HT-29 (cell line): ENCODE measurements at places on chromosomes 2 and 18.
A peak's percentile ranks its signal among the peaks of the same experiment; 100 is the strongest.

- no peak for DNase-seq
Observed at GRCh38 chr2:21820271-21820670, 696.5 kb downstream of the TDRD15 start.

DNA sequence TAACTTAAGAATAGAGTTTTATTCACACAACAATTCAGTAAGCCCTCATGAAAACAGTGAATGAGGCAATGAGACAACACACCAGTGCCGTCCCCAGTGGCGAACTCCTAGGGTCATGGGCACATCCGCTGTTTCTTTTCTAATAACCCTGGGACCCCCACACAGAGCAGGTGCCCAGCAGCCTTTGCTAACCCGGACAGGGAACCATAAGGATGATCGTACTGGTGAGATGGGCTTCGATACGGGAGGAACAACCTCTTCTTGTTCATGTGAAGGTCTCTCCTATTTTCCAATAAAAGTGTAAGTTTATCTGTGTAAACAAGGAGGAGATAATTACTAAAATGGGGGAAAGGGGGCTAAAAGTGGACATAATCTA, 97.4 kb upstream of the MGAT4A start:
- no peak for DNase-seq

DNA sequence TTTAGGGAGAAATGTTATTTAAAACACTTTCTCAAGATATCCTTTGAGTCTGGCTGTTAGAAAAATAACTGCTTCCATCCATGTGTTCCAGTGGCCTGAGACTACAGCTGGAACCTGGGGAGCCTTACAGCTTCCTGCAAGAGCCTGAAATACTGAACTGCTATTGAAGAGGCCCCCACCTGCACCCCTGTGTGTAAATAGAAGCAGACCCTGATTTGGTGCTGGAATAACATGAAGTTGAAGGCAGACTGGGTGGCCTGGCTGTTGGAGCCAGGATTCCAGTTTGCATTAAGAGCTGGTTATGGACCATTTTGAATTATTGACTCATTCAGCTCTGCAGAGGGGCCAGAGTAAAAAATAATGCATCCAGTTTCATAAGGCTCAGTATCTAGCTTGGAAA, 61.9 kb downstream of the DIS3L2 start:
- DNase-seq: no peak

DNA sequence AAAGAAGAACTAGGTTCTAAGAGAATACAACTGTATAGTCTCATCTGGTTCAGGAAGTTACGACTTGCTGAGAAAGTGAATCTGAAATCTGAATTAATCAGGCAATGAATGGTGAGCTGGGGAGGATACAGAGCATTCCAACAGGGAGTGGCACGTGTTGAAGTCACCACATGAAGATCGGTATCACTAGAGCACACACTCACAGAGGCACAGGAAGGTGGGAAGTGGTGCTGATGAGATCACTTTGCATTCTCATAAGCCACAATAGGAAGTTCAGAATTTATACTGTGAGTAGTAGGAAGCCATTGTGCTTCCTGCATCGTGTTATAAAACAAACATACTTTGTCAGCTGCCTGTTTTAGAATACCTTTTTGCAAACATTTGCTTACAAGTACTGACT, 615.0 kb upstream of the DDX18 start:
- no peak for DNase-seq

DNA sequence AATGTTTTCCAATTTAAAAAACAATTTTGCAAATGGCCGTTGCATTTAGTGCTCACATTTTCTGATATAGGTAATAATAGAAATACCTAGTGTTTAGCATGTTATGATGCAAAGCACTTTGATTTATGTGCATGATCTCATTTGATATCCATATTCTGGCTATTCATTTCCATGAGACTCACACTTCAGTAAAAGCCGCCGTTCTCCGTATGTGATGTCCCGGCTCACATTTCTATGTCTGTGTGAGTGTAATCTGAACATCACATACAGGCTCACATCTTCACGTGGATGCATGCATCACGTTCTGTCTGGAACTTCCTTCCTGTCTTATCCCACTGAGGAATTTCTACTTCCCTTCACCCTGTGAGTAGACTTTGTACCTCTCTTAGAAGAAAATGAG, 45.8 kb downstream of the DCDC2C start:
- DNase-seq: no peak

- no peak for DNase-seq
Observed at GRCh38 chr2:118678985-118679384, 168.5 kb downstream of the EN1 start.

- no peak for DNase-seq
Observed at GRCh38 chr2:18423636-18424035, 136.8 kb downstream of the RDH14 start.

- no peak for DNase-seq
Observed at GRCh38 chr2:69180227-69180626, 167.2 kb downstream of the ANTXR1 start.

- no peak for DNase-seq
Observed at GRCh38 chr2:223087466-223087865, 35.5 kb downstream of the KCNE4 start.

DNA sequence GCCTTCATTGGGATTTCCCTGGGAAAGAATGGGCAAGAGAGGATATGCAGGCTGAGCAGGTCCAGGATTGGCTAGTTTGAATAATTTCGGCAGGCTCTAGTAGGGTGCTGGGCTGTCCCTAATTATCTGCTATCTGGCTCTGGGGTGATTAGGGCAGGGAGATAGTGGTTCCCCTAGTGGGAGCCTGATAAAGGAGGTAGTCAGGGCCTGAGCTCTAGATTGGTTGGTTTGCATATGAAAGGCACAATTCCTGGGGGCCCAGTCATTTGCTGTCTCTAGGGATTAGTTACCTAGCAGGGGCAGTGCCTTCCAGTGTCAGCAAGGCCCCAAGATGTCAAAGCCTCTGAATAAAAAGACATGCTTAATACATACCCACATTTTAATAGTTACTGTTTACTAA, 690.1 kb upstream of the KLHL29 start:
- no peak for DNase-seq

GRCh38 chr2:157024129-157024528, 233.4 kb upstream of the GALNT5 start:
- DNase-seq: no peak

GRCh38 chr2:177868806-177869205, 203.8 kb downstream of the PDE11A start:
- no peak for DNase-seq

DNA sequence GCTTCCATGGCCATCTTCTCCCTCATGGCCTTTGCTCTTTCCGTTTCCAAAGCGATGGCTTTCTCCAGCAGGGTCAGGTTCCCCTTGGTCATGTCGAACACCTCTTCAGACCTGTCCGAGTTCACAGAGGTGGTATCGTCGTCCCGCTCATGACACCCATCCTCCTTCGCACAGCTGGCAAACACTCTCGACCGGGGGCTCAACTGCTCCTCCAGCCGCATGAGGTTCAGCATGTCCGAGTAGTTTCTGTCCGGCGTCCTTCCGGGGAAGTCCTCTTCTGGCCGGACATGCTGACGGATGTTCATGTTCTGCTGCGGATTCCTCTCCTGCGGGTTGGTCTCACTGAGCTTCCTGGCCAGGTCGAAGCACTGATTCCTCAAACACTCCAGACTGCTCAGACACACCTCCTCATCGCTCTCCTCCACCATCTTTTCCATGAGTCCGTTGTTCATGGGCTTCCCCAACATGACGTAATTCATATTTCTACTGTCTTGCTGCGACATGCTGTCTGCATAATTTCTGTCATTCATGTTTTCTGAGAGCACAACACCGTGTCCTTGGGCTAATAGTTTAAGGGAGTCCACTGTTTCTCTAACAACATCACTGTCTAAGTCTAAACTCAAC, 178.2 kb upstream of the PXDN start:
- no peak for DNase-seq

DNA sequence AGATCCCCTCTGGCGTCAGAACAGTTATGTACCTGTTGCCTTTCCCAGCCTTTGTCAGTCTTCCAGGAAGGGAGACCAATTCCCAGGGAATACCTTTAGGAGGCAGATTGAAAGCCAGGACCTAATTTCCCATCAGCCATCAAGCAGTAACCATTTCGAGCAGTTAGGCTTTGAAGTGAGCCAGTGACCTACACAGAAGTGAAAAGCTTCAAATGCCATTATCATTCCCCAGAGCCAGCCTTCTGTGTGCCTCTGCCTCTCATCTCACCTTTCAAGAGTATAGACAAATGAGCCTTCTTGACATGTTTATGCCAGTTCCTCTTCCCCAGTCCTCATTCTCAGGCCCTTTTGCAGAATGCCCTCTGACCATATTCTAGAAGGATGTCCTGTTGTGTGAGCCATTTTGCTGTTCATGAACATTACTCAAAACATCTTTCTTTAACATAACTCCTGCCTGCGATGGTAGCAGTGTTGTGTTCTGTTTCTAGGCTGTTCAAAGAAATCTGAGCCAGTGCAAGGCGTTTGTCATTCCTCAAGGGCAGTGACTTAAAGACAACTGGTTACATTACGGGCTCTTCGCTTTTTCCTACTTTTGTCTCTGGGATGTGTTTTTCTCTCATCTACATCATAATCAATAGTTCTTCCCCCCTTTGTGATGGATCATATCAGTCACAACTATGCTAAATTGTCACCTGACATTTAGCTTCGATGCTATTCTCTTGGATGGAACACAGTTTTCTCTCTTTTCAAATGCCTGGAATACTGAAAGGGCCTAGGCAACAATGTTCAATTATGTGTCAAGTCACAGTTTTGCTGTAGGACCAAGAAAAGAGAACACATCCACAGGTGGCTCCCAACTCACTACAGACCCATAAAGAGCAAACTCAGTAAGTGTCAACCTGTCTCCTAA, 138.6 kb downstream of the ALK start:
- no peak for DNase-seq

GRCh38 chr2:133223226-133223625, 345.0 kb downstream of the NCKAP5 start:
- DNase-seq: no peak

- DNase-seq: no peak
Observed at GRCh38 chr2:19786408-19787058, 115.2 kb downstream of the TTC32 start.

DNA sequence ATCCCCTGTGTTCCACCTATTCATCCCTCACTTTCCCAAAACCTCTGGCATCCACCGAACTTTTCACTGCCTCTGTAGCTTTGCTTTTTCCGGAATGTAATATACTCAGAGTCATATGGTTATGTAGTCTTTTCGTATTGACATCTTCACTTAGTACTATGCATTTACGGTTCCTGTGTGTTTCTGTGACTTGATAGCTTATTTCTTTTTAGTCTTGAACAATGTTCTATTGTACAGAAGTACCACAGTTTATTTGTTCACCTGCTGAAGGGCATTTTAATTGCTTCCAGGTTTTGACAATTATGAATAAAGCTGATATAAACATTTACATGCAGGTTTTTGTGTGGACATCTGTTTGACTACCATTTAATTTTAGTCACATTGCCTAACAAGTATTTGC, 154.7 kb upstream of the DOK6 start:
- no peak for DNase-seq

GRCh38 chr18:39340418-39340817, 1774.8 kb upstream of the CELF4 start:
- no peak for DNase-seq

- peak; percentile 94 for DNase-seq
Observed at GRCh38 chr2:113370478-113371091, 66.9 kb upstream of the ZNG1B start.

DNA sequence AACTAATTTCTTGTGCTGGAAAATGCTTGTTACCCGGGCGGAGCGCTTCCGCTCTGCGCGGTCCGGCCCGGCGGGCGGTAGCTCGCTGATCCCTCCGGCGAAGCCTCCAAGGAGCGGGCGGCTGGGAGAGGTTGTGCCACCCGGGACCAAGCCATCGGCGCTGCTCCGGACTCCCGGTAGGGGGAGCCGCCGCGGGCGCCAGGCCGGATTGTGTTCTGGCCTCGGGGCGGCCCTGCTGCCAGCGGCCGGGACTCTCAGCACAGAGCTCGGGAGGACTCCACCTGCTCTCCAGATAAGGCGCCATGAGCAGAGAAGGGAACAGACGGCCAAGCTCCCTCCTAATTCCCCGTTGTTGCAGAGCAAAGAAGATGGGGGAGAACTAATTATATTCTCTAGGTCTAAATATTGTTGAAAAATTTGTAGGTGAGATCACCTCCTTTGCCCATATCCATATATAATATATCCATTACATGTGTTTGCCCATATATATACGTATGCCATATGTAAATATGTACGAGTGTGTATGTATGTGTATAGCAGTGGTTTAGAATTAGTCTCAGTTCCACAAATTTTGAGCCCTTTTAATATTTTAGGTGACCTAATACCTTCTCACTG, 13.8 kb upstream of the SATB2 start:
- DNase-seq: peak; percentile 65

GRCh38 chr2:208363485-208363884, 43.1 kb upstream of the PTH2R start:
- DNase-seq: peak; percentile 41

DNA sequence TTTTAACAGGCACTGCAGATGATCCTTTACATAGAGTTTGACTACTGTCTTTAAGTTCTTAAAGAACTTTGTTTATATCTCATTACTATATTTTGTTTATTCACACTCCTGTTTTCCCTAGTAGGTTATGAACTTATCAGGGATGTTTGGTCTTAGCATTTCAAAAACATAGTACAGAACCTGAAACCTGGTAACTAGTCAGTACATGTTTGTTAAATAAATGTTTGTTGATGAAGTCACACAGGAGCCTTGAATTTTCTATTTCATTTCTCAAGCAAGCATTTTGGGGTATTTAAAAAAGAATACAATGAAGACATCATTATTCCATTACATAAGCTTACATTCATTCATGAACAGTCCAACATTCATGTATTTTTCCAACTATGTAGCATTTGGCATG, 280.3 kb upstream of the ZSWIM2 start:
- DNase-seq: no peak

GRCh38 chr2:204023088-204023487, 86.5 kb downstream of the ICOS start:
- no peak for DNase-seq

GRCh38 chr2:217897091-217897715, 105.6 kb downstream of the TNS1 start:
- DNase-seq: no peak

GRCh38 chr18:68417166-68417799, 297.6 kb downstream of the TMX3 start:
- no peak for DNase-seq

DNA sequence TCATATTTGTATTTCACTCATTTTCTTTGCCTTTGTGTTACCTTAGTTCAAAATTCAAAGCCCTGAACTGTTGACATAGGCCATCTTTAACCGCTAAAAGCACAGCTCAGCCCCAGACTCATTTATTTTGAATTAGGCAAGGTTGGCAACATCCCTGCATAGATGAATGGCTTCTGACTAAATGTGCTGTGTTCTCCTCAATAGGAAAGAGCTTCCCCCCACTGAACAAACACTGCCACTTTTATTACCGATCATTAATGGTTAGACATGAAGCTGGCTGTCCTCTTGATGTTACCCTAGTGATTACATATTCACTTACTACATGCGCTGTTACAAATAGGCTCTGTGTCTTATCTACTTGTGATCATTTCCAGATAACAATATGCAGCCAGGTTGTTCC, 170.7 kb downstream of the ADCYAP1 start:
- no peak for DNase-seq
